ENCODE measurements at places on chromosomes 16 and 17. TPM values are rescaled to one million over a fixed set of nuclear protein-coding genes. Genes with fewer than 3 reads are reported as not detected.

Gene KRTAP9-2
- total RNA-seq = not detected

Gene BCO1
- total RNA-seq = 3.7 TPM

Gene AOC2
- total RNA-seq = 0.38 TPM

Gene FDXR
- 108 TPM for total RNA-seq

Gene WNT9B
- not detected for total RNA-seq

Gene KRTAP16-1
- total RNA-seq = not detected

Gene PRSS8
- 4.4 TPM for total RNA-seq

Gene GEMIN4
- total RNA-seq = 16.2 TPM

Gene ELMO3
- total RNA-seq = 1.5 TPM

Gene SPATA32
- not detected for total RNA-seq
